A549 (cell line): ENCODE measurements at places on chromosomes 2 and 18. TPM values are rescaled to one million over a fixed set of nuclear protein-coding genes. Genes with fewer than 3 reads are reported as not detected.

Gene RDH14
- polyA plus RNA-seq, result 32.2 to 37.0 TPM (median 36.2 TPM) in 3 replicates

Gene UGGT1
- polyA plus RNA-seq, result 22.4 to 26.5 TPM (median 24.2 TPM) in 3 replicates

Gene MTCL1
- polyA plus RNA-seq, result 48.6 to 56.0 TPM (median 49.6 TPM) in 3 replicates

Gene UGT1A9
- 10.3 to 13.1 TPM (median 11.8 TPM) in 3 replicates for polyA plus RNA-seq

Gene EPB41L3
- polyA plus RNA-seq, result 0.37 to 0.46 TPM (median 0.37 TPM) in 3 replicates

Gene LRRTM1
- polyA plus RNA-seq, result not detected in 3 replicates

Gene SERPINB12
- polyA plus RNA-seq, result not detected in 3 replicates

Gene CERKL
- polyA plus RNA-seq, result 0.25 to 0.32 TPM (median 0.30 TPM) in 3 replicates

Gene IL36RN
- polyA plus RNA-seq, result not detected in 3 replicates

Gene FAM161A
- polyA plus RNA-seq, result 11.0 to 12.3 TPM (median 11.8 TPM) in 3 replicates

Gene ACSL3
- polyA plus RNA-seq, result 89.1 to 142 TPM (median 128 TPM) in 3 replicates

Gene HAAO
- polyA plus RNA-seq, result not detected in 3 replicates

Gene GCG
- polyA plus RNA-seq, result not detected in 3 replicates

Gene PROKR1
- polyA plus RNA-seq, result not detected in 3 replicates

Gene ARMC9
- polyA plus RNA-seq, result 11.7 to 13.3 TPM (median 12.0 TPM) in 3 replicates

Gene SCTR
- polyA plus RNA-seq, result not detected in 3 replicates

Gene TRIM54
- 0.07 to 0.13 TPM (median 0.11 TPM) in 3 replicates for polyA plus RNA-seq

Gene NETO1
- not detected in 3 replicates for polyA plus RNA-seq

Gene ZBTB7C
- polyA plus RNA-seq, result 0.04 to 0.24 TPM (median 0.10 TPM) in 3 replicates

Gene GNAL
- polyA plus RNA-seq, result 5.1 to 5.8 TPM (median 5.5 TPM) in 3 replicates

Gene IL1F10
- polyA plus RNA-seq, result not detected in 3 replicates

Gene NR4A2
- 1.2 to 2.3 TPM (median 1.9 TPM) in 3 replicates for polyA plus RNA-seq

Gene TYMS
- polyA plus RNA-seq, result 169 to 184 TPM (median 173 TPM) in 3 replicates
